ENCODE measurements at places on chromosomes 6 and 20.

GRCh38 chr6:110902091-110902490 is 27.5 kb downstream of the AMD1 start:
- no peak for DNase-seq

DNA sequence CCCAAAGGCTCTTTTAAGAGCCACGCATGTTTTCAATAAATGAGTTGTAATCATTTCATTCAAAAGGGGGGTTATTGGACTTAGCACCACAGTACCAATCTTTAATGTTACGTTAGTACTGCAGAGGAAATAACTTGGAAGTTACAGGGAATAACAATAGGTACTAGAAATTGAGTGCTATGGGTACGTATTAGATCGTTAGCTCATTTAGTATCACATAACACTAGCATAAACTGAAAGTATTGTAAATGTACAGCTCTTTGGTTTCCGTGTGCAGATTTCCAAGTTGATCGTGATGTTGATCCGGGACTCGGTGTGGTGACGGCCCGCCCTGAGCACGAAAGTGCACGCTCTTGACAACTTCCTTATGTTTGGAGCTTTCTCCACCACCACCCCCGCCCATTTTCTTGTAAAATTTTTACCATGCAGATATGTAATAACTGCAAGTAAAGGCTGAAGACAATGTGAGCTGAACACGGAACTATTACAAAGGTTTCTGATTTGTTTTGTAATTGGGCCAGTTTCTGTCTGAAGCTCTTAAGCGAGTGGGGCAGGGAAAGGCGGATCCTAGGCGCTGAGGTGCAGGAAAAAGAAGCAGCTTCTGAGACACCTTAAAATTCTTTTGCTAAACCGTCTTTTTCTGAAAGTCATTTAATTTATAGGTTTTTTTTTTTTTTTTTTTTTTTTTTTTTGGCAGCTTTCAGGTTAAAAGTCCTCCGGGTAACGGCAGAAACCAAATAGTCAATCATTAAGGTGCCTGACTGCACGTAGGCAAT is 71.5 kb downstream of the HFE start:
- DNase-seq: no peak

DNA sequence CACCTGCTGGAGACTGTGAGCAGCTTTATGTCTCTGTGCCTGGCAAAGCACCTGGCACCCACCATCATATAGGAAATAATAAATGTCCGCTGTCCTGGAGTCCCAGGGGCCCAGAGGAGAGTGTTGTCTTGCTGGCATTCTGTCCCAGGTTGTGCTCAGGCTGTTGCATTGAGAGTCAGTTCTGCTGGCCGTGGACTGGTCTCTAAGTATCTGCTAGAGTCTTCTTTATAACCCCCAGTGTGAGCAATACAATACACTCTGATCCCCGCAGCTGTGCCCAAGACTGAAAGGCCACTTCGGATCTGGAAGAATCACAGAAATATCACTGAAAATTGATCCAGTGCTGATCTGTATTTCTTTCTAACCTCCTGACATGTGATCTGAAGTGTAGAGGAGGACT is 38.3 kb upstream of the HINT3 start:
- DNase-seq: no peak

GRCh38 chr20:1144401-1145172 is 26.2 kb downstream of the PSMF1 start:
- DNase-seq: no peak

DNA sequence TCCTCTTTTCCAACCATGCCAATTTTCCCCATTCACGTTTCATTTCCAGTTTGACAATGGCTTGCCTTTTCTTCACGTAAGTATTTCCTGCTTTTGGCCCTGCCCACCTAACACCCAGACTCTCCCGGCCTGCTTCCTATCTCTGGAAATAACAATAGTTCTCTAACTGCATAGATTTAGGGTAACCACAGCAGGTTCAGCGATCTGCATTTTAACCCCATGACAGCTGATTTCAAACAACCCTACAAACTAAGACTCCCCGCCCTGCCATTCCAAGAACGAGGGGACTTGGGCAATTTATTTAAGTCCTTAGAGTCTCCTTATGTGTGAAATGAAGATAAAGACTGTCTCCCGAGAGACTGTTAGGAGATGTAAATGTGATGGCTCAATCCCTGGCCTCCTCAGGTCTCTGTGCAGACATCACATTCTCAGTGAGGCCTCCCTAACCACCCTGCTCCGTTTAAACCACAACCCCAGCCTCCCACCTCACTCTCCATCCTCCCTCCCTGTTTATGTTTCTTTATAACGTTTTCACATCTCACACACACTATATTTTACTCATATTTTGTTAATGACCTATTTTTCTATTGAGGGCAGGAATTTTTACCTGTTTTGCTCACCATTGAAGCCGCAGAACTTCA is 134.8 kb downstream of the GJA10 start:
- no peak for DNase-seq

DNA sequence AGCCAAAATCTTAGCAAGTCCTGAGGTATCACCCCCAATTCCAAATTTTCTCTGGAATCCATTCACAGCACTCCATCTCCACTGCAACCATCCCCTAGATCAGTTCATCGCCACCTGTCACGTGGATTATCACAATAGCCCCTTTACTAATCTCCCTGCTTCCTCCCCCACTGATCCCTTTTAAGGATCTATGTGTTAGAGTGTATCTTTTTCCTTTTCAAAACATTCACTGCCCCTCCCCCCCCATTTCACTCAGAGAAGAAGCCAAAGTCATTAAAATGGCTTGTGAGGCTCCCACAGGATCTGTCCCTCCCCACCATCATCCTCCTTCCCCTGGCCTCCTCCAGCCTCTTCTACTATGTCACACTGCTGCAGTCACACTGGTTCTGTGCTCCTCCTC is 18.4 kb upstream of the SPAG4 start:
- DNase-seq: no peak

GRCh38 chr6:157019733-157020132 is 242.6 kb downstream of the ARID1B start:
- no peak for DNase-seq

GRCh38 chr6:9511157-9511556 is 903.7 kb downstream of the TFAP2A start:
- no peak for DNase-seq

- no peak for DNase-seq
These were observed 185.9 kb downstream of the PDE7B start for GRCh38 chr6:136037242-136037875.

GRCh38 chr20:1364106-1364505 is 28.7 kb downstream of the FKBP1A start:
- no peak for DNase-seq

Measured in stimulated activated CD8-positive, alpha-beta memory T cell treated with anti-CD3 and anti-CD28 coated beads, Interleukin-4, amount 100 ng/mL, for 1 hour (primary cell).